ENCODE measurements at places on chromosomes 6 and 20.

DNA sequence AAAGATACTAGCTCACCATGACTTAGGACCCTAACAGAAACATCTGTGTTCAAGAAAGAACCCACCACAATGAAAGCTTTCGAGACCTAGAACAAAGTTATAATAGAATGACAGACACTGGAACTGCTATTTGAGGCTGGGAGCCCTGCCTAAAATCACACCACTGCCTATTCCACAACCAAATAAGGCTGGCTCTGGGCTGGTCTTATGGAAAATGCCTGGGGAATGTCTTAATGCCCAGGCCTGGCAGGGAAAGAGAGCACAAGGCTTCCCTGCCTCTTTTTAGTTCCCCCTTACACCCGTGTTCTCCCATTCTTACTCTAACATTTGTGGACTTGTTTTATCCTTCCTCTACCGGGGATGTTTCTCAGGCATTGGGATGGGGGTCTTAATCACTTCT lies 5.6 kb upstream of the METTL24 start:
- DNase-seq, result no peak

GRCh38 chr6:110567957-110568696 lies 91.7 kb upstream of the SLC22A16 start:
- no peak for DNase-seq

DNA sequence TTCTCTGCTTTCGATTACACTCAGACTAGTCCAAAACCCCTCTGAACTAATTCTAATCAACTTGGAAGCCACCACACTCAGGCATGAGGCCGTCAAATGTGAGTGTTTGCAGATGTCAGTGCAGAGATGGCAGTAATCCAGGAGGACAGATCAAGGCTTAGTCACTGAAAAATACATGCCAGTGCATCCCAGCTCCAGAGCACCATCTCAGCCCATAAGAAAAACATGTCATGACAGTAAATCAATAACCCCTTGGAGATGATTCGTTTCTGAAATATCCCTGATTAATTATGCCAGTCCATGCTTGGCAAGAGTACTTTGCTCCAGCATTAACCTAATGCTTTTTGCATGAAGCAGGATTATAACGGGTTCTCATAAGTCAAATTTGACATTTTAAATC lies 179.5 kb downstream of the ADAT2 start:
- DNase-seq, result no peak

GRCh38 chr6:53244958-53245357 lies 96.3 kb upstream of the GCM1 start:
- DNase-seq, result peak; percentile 57

- no peak for DNase-seq
Measured at GRCh38 chr6:118752803-118753202, 101.4 kb upstream of the CEP85L start.

DNA sequence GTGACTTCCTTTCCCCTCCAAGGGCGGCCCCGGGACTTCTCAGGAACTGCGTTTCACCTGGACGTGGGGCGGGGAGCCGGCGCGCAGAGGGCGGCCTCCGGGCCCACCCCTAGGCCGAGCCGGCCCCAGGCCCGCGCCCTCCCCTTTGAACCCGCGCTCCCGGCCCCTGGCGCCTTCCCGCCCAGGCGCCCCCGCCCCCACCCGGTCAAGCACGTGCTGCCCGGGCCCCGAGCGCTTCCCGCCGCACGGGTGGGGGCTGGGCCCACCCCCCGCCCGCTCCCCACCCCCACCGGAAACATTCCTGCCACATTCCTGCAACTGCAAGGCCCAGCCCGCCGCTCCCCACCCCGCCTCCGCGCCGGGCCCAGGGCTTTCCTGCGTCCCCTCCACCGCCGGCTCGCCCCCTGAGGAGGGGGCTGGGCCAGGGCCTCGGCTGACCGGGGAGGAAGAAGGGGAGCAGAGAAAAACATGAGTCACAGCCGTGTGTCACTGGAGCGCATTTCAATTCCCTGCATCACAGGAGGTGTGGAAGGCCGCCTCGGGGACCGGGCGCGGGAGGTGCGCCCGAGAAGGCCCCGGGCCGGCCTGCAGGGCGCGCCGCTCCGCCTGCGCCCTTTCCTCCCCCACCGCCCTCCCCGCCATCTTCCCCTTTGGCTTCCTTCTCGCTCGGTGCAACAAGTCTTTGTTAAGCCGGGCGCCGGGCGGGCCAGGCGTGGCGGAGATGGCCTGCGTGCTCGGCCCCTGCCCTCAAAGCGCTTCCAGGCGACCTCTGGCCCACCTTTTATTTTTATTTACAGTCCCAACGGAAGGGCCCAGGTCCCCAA lies 1.2 kb upstream of the HMGA1 start:
- peak; percentile 85 for DNase-seq

- DNase-seq, result no peak
Measured at GRCh38 chr20:50862546-50862945, 67.7 kb downstream of the BCAS4 start.

- DNase-seq, result no peak
Measured at GRCh38 chr20:50251992-50252511, 61.4 kb downstream of the CEBPB start.

GRCh38 chr6:29426654-29427053 lies 11.9 kb downstream of the OR12D1 start:
- no peak for DNase-seq

DNA sequence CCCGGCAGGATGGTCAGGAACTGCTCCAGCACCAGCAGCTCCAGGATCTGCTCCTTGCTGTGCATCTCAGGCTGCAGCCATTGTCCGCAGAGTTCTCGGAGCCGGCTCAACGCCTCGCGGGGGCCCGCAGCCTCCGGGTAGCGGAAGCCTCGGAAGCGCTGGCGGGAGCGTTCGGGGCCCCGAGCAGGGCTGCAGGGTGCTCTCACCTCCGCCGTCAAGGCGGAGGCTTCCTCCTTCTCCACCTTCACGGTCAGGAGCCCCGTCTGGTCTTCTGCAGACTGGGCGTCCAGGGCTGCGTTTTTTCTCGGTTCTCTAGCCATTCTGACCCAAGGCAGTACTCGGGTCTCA lies 434 bp downstream of the ZKSCAN4 start:
- peak; percentile 20 for DNase-seq

DNA sequence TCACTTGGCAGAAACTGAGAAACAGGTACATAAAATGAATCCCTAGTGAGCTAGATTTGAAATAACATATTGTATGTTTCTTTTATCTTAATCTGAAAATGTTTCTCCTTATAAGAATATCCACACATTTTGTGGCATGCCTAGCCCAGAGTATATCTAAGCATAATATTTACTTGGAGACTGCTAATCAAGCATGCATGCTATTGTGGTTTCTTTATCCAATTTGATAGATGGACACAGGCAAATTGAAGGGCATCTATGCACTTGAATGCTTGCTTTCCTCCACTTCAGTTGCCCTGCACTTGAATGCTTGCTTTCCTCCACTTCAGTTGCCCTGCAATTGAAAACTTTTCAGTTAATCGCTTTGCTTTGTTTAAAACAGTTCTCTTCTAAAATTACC lies 729.8 kb downstream of the TBC1D32 start:
- DNase-seq, result no peak

DNA sequence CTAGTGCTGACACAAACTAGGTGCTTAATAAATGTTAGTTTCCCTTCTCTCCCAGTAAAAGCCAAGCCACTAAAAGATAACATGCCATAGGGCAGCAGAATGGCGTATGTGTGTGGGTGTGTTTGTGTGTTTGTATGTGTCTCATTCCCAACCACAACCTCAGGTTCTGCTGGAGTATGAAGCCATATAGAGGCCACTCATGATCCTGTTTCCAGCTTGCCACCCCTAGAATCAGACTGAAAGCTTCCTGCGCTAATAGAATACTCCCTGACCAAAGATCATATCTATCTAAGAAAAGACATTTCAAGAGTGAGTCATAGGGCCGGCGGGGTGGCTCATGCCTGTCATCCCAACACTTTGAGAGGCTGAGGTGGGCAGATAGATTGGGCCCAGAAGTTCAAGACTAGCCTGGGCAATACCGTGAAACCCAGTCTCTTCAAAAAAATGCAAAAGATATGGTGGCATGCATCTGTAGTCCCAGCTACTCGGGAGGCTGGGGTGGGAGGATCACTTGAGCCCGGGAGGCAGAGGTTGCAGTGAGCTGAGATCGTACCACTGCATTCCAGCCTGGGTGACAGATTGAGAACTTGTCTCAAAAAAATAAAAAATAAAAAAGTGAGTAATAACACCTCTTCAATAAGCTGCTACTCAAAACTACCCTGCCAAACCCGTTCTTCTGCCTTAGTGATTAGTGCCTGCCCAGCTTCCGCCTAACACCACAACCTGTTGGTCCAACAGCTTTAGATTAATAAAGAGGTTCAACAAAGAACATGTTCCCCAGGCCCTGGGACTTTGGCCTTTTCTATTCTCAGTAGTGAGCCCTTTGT lies 11.8 kb upstream of the SNRPC start:
- DNase-seq, result no peak

GRCh38 chr20:33874129-33874528 lies 63.0 kb downstream of the CHMP4B start:
- DNase-seq, result no peak

- DNase-seq, result peak; percentile 5
Measured at GRCh38 chr6:100228437-100228833, 234.4 kb upstream of the MCHR2 start.

GRCh38 chr6:133466680-133467079 lies 225.5 kb downstream of the EYA4 start:
- DNase-seq, result no peak

DNA sequence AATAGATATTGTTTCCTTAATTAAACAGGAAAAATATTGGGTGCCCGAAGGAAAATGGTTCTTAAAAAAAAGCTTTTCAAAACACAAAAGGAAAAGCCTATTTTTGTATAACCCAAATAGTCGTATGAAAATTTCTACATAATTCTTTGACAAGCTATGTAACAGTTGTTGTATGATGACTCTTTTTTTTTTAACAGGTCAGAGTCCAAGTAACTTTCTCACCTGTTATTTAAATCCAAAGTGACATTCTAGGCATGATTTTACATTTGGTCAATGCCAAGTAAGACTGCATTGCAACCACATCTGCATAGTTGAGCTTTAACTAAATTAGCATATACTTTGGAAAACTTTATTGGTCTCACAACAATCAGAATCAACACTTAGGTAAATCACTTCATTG lies 24.1 kb downstream of the GSTA2 start:
- no peak for DNase-seq

DNA sequence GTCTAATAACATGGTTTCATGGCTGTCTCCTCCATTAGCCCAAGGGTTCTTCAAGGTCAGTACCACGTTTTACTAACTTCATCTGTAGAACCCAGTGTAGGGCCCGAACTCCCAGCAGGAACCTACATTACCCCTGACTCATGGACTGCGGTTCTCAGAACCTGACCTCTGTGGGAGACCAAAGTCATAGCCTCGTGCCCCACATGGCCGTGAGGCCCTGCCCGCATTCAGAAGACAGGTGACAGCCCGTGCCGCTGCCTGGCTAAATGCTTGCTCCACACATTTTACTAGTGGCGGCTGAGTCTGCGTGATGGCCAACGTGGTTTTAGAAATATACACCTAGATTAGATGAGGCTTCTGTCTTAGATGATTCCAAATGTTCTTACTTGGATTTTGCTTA lies 94.9 kb downstream of the CDH4 start:
- no peak for DNase-seq

DNA sequence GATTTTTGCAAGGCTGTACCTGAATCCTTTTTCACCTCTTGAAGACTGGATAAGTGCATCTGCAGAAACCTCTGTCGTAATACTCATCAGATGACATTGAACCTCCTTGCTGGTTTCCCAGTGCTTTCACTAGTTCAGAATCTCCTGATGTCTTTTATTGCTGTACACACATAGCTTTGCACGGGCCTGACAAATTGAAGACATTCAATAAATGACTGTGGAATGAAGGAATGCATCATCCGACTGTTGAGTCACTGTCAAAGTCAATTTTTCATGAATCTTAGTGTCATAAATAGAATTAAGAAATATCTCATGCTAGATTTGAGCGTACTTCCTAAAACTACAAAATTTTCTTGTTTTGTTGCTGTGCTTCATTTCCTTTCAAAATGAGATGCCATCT lies 598.2 kb upstream of the MAP3K7 start:
- no peak for DNase-seq

DNA sequence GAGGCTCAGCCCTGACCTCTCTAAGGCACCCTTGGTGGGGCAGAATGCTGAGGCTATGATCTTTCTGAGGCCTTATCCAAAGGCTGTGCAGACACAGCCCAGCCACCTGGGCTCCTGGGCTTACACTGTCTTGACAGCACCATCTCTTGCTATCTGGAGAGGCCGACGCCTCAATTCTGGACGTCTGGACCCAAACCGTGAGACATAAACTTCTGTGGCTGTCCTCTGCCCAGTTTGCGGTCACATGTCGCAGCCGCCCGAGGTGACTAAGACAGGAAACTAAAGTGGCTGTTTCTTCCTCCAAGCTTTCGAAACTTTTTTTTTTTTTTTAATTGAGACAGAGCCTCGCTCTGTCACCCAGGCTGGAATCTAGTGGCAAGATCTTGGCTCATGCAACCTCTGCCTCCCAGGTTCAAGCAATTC lies 49.3 kb downstream of the PRR18 start:
- peak; percentile 88 for DNase-seq

DNA sequence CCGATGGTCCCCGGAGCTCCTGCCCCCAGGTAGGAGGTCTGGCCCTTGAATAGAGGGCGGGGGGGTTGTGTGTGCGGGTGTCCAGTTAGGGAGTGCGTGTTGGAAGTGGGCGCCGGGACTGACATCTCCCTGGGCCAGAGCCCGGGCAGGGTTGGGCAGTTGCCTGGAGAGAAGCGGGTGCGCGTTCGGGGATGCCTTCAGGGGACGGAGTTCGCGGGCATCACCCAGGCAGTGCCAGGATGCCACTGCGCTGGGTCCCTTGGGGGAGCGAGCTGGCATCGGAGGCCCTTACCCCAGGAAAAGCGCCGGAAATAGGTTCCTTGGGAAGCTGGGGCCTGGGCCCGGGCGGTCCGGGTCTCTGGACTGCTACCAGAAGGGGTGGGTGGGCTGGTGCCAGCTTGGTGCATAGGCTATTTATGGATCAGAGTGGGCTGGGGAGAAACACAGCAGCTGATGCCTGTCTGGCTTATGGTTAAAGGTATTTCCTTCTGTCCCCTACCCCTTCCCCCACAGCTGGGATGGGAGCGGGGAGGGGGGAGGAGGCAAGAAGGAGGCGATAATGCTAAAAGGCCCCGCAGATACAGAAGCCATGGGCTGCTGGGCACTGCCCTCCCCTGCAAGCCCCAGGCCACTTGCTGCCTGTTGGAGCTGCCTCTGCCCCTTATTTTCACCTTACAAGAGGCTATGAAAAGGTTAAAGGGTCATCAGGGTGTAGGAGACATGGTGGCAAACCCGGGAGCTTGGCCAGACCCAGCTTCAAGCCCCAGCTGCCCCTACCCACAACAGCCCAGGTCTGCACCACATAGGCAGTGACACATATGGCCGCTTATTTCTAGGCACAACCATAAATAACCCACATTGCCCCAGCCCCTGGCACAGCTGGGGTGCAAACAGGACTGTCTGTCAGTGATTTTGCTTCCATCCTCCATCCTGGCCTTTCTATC lies 638 bp downstream of the PACSIN1 start:
- DNase-seq, result no peak

DNA sequence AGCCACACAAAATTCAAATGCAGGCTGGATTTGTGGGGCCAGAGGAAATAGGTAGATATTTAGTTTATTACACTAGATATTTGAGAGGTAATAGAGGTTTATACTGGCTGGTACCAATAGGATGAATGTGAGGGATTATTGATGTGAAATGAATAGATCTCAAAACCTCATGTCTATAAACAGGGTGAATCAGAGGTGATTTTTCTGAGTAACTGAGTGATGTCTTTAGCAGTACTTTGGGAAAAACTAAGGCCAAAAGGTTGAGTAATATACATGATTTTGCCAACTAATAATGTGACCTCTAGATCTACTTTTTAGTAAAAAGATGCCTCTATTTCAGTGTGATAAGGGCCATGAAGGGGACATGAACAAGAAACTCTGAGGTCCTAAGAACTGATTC lies 86.8 kb downstream of the HAO1 start:
- DNase-seq, result no peak

Measured in suppressor macrophage treated with lipopolysaccharide for 1 hour (primary cell).